Activated gamma-delta T cell treated with Interleukin-2 at 50 U/mL for 16 hours (primary cell): ENCODE measurements at places on chromosomes 5 and 9.

- no peak for DNase-seq
Measured at GRCh38 chr5:40515476-40515875, 164.2 kb upstream of the PTGER4 start.

DNA sequence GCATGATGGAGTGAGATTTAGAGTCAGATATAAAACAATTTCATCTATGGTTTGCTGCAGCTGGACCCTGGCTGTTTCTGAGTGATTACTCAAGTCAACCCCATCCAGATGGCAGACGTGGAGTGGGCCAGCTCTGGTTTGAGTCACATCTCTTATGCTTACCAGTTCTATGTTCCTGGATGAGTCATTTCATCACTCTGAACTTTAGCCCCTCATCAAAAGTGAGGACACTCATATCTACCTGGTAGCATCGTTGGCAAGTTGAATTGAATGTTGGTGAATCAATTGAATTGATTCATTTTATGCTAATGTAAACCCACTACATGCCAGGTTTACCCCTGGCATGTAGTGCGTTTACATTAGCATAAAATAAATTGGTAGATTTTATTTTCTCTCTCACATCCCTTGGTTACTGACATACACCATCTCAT lies 176.4 kb downstream of the FGF18 start:
- no peak for DNase-seq

GRCh38 chr9:17802249-17802857 lies 223.5 kb downstream of the SH3GL2 start:
- DNase-seq = no peak

DNA sequence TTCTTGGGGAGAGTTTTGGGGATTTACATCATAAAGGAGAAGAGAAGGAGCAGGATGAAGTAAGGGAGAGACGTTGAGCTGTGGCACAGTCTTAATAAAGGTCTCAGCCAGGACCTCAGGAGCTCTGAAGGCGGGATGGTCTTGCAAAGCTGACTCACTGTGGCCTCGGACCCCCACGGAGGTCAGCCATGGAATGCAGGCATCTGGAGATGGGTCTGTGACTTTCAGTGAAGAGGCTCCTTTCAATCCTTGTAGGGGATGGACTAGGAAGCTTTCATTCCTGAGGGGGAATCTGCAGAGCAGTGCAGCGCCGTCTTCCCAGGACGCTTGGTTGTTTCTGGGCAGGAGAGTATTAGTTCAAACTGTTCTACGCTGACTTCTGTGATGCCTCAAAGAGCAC lies 65.7 kb upstream of the BASP1 start:
- DNase-seq = no peak

GRCh38 chr9:137161558-137162486 lies 8.0 kb downstream of the LRRC26 start:
- DNase-seq = no peak

DNA sequence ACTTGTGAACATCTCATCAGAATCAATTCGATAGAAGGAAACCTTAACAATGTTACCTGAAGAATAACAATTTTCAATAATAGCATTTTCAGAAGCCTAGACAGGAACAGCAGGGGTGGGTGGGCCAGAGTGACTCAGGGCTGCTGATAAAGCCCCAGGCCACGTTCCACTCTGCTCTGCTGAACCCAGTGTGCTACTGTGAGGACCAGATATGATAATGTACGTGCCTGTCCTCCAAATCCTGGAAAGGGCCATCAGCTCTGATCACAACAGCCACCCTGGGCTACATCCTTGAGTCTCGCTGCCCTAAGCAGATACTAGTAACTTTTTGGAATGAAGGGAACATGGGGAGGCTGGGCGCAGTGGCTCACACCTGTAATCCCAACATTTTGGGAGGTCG lies 91.3 kb downstream of the PRRT1B start:
- no peak for DNase-seq

GRCh38 chr9:129336601-129337331 lies 158.7 kb upstream of the IER5L start:
- DNase-seq = no peak

DNA sequence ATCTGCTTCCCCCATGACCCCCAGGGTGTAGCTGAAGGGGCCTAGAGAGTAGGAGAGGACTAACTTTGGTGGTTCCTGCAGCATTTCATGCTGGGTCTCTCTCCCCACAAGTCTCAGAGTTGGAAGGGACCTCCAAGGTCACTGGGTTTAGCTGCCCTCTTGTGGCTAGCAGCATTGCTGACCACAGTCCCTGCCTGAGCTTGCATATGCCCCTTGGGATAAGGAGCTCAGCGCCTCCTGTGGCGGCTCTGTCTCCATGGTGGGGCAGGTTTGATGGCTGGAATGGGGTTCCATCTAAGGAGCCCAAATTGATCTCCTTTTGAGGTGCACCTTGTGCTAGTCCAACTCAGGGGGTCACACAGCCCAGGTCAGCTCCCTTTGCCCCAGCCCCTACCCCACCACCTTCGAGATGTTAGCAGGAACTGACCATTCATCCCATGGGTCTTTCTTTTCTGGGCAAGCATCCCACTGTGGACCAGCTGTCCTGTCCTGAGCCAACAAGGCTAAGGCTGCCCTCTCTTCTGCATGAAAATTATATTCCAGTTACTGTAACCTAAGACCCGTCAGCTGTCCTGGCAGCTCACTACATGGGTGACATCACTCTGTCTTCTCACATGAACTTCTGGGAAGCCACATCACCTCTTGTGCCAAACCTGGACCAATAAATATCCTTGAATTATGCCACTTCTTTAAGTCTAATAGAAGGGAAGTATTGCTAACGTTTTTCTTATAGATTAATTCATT lies 196.2 kb downstream of the HSPA4 start:
- no peak for DNase-seq
